Left lung (tissue), 14 donors: ENCODE measurements at places on chromosomes 1 and 21. TPM values are rescaled to one million over a fixed set of nuclear protein-coding genes. Genes with fewer than 3 reads are reported as not detected.
A peak's percentile ranks its signal among the peaks of the same experiment; 100 is the strongest.

DNA sequence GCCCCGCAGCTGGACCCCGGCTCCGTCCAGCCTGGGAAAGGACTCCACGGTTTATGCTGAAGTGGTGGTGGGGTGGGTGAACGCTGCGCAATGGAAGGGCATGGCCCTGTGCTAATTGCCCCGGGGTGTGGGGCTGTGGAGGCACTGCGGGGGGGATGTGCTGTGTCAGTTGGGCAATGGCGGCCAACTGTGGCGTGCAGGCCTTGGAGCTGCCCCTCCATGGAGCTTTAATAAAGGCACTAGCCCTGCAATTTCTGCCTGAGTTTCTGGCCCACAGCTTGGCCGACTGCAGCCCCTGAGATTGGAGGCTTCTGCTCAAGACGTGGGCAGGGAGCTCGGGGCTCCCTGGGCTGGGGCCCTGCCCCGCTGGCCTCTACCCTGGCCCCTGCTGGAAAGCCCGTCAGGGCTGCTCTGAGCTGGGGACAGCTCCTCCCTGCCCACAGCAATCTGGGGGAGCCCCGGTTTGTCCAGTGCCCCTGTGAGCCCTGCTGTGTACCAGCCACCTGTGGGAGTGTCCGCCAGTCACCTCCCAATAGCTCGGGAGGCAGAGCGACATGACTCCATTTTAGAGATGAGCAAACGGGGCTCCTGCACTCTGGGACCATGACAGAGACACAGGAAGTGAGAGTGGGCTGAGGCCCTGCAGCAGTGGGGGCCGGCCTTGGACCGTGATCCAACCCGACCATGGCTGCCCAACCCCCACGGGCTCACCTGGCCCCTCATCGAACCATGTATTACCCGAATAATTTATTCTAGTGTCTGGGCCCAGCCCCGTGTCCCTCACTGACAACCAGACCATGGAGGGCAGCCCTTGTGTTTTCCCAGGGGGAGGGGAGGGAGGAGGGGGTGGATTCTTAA is 8.7 kb upstream of the TNFRSF14 start:
- peak overlapping the region; percentile 55 for H3K4me3 ChIP-seq
- H3K36me3 ChIP-seq: no peaks in the 10 kb centered on the region
- peaks cover 66% of the 10 kb centered on the region for H3K4me1 ChIP-seq
- peak overlapping the region; percentile 97 for H3K27ac ChIP-seq

The PLEKHG5 gene
- 10.7 TPM for total RNA-seq

The LCE6A gene
- not detected for total RNA-seq

DNA sequence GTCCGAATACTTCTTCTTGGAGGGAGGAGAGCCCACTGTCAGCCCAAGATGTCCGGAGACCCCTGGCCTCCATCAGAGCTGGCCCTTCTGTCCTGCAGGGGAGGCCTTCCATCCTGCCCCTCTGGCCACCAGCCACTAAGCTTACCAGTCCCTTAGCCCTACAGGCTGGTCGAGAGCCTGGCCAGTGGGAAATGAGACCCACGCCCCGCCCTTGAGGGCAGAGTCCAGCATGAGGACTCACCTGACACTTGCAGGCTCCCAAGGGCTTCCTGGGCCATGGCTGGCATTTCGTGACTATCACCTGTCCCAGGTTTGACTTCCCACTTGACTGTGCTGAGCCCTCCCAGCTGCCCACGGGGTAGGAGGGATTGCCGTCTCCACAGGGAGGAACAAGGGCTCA is 361.8 kb upstream of the VAMP3 start:
- H3K4me3 ChIP-seq: no peak overlapping the region
- no peaks in the 10 kb centered on the region for H3K36me3 ChIP-seq
- H3K4me1 ChIP-seq: no peaks in the 10 kb centered on the region
- H3K27ac ChIP-seq: no peak overlapping the region
- H3K27me3 ChIP-seq: no peaks in the 10 kb centered on the region

- H3K27me3 ChIP-seq: no peaks in the 10 kb centered on the region
- no peak overlapping the region for H3K27ac ChIP-seq
- H3K36me3 ChIP-seq: no peaks in the 10 kb centered on the region
- no peaks in the 10 kb centered on the region for H3K4me1 ChIP-seq
Observed at GRCh38 chr21:35593000-35593502, 467.3 kb downstream of the SETD4 start.

GRCh38 chr1:230827081-230827681 is 41.1 kb downstream of the C1orf198 start:
- no peak for DNase-seq
- H3K4me1 ChIP-seq: peaks cover 12% of the 10 kb centered on the region
- H3K36me3 ChIP-seq: no peaks in the 10 kb centered on the region
- no peak overlapping the region for H3K4me3 ChIP-seq
- no peak overlapping the region for H3K27ac ChIP-seq

The FPGT gene
- 20.9 TPM for total RNA-seq

The ELAVL4 gene
- total RNA-seq: not detected

GRCh38 chr1:187481581-187482148 is 652.9 kb downstream of the PLA2G4A start:
- DNase-seq: no peak
- no peak overlapping the region for H3K27ac ChIP-seq
- H3K27me3 ChIP-seq: no peaks in the 10 kb centered on the region
- H3K36me3 ChIP-seq: no peaks in the 10 kb centered on the region
- no peak overlapping the region for H3K4me3 ChIP-seq

DNA sequence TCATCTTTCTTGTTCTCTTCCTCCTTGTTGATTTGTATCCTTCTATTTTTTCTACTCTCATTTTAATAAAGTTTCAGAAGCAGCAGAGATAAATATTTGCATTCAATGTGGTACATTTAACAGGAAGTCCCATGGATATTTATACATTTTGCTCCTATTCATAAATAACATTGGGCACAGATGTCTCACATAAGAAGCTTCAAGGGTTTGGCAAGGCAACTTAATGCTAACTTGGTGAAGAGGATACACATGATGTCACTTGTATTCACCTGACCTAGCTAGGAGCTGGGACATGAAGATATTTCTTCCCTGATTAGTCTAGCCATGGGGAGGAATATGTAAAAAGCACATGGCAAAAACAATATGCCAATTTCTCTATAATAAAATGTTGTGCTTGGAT is 65.1 kb upstream of the DUSP10 start:
- DNase-seq: no peak
- no peaks in the 10 kb centered on the region for H3K36me3 ChIP-seq
- no peak overlapping the region for H3K4me3 ChIP-seq
- H3K27ac ChIP-seq: no peak overlapping the region

The SPRR2A gene
- not detected for total RNA-seq

- H3K4me3 ChIP-seq: no peak overlapping the region
- no peaks in the 10 kb centered on the region for H3K36me3 ChIP-seq
- no peak overlapping the region for H3K27ac ChIP-seq
- no peaks in the 10 kb centered on the region for H3K4me1 ChIP-seq
Observed at GRCh38 chr1:18266391-18266790, 158.8 kb downstream of the IGSF21 start.

The RSPO1 gene
- 1.2 TPM for total RNA-seq

GRCh38 chr1:43522776-43523480 is 7.8 kb upstream of the PTPRF start:
- no peak overlapping the region for H3K27ac ChIP-seq
- H3K27me3 ChIP-seq: peaks cover 7% of the 10 kb centered on the region

The FCRL6 gene
- total RNA-seq: 0.73 TPM

DNA sequence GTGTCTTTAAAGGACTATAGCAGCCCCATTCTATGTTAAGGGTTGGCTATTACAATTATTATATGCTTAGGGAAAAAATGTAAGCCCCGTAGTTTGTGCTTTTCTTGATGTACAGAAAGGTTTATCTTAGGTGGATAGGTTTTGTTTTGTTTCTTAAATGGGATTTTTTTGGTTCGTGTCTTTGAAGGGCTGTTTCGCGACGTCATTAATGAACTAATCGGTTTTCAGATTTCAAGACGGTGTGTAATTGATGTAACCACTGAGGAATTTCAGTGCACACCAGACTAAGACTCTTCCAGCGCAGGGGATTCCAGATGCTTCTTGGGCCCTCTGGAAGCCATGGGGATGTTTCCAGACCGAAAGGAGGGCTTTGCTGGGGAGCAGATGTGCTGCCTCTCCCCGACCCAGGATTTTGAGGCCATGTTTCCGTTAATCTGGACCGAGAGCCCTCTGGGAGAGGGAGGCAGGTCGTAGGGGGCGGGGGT is 4.8 kb upstream of the SIM2 start:
- H3K27me3 ChIP-seq: peaks cover 93% of the 10 kb centered on the region
- H3K36me3 ChIP-seq: no peaks in the 10 kb centered on the region
- H3K4me1 ChIP-seq: peaks cover 24% of the 10 kb centered on the region
- no peak overlapping the region for H3K4me3 ChIP-seq

The WLS gene
- total RNA-seq: 127 TPM

DNA sequence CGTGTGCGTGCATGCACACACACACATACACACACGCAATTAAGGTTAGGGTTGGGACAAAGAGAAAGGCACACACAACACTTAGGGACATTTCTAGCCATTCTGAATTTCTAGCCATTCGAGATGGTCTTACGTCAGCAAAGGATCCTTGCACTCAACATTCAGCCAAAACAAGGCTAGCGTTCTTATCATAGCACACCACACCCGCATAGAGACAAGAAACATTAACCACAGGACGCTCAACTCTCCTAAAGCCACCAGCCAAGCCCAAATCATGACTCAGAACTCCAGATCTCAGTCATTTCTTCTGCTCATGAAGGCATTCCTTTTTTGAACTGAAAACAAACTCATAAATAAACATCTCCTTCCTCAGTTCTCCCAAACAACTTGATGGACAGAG is 106.8 kb downstream of the LMO4 start:
- no peak overlapping the region for H3K27ac ChIP-seq
- H3K36me3 ChIP-seq: no peaks in the 10 kb centered on the region
- H3K4me1 ChIP-seq: no peaks in the 10 kb centered on the region
- H3K4me3 ChIP-seq: no peak overlapping the region

DNA sequence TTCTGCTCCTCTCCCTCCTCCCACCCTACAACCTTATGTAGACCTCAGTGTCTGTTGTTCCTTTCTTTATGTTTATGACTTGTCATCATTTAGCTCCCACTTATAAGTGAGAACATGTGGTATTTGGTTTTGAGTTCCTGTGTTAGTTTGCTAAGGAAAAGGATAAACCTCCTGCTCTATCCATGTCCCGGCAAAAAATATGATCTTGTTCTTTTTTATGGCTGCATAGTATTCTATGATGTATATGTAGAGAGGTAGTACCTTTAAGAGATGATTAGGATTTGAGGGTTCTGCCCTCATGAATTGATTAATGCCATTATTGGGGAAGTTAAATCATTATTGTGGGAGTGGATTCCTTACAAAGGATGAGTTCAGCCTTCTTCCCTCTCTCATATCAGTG is 41.8 kb downstream of the LRIF1 start:
- DNase-seq: no peak
- no peaks in the 10 kb centered on the region for H3K36me3 ChIP-seq

GRCh38 chr1:83547901-83548300 is 451.0 kb downstream of the TTLL7 start:
- H3K27me3 ChIP-seq: no peaks in the 10 kb centered on the region
- H3K4me1 ChIP-seq: no peaks in the 10 kb centered on the region
- no peak overlapping the region for H3K27ac ChIP-seq
- H3K4me3 ChIP-seq: no peak overlapping the region
- H3K36me3 ChIP-seq: no peaks in the 10 kb centered on the region
- no peak for DNase-seq

DNA sequence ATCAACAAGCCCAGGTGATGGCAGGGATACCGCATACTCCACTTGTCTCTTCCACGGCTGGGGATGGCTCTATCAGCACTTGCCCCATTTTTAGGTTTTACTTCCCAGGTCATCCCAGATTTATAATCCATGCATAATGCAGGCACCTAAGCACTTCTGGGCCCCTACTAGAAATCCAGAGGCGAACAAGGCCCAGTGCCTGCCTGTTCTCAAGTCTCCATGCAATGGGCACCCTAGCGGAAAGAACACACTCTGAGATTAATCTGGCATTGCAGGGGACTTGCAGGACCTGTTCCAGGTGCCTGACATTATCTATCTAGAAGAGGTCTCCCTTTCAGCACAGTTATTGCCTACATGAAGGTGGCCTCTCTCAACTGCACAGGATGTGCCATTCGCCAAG is 39.8 kb downstream of the HIVEP3 start:
- no peak for DNase-seq
- H3K4me3 ChIP-seq: no peak overlapping the region
- no peaks in the 10 kb centered on the region for H3K27me3 ChIP-seq
- H3K4me1 ChIP-seq: peaks cover 5% of the 10 kb centered on the region
- no peaks in the 10 kb centered on the region for H3K36me3 ChIP-seq

- no peak overlapping the region for H3K4me3 ChIP-seq
- no peaks in the 10 kb centered on the region for H3K36me3 ChIP-seq
- DNase-seq: no peak
- no peaks in the 10 kb centered on the region for H3K4me1 ChIP-seq
Observed at GRCh38 chr1:160416369-160416768, 16.0 kb downstream of the VANGL2 start.
